ENCODE measurements at places on chromosomes 6 and 20.

DNA sequence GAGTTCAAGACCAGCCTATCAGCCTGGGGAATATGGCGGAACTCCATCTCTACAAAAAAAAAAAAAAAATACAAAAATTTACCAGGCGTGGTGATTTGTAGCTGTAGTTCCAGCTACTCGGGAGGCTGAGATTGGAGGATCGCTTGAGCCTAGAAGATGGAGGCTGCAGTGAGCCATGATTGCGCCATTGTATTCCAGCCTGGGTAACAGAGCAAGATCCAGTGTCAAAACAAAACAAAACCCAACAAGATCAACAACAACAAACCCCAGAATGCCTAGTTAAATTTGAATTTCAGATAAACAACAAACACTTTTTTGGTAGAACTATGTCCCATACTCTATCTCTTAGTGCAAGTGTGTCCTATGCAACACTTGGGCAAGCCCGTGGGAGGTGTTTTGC lies 39.9 kb downstream of the SNAI1 start:
- DNase-seq = no peak

- DNase-seq = no peak
Observed at GRCh38 chr6:54010340-54011276, 100.6 kb upstream of the MLIP start.

GRCh38 chr20:53990768-53991450 lies 79.5 kb downstream of the BCAS1 start:
- DNase-seq = no peak

DNA sequence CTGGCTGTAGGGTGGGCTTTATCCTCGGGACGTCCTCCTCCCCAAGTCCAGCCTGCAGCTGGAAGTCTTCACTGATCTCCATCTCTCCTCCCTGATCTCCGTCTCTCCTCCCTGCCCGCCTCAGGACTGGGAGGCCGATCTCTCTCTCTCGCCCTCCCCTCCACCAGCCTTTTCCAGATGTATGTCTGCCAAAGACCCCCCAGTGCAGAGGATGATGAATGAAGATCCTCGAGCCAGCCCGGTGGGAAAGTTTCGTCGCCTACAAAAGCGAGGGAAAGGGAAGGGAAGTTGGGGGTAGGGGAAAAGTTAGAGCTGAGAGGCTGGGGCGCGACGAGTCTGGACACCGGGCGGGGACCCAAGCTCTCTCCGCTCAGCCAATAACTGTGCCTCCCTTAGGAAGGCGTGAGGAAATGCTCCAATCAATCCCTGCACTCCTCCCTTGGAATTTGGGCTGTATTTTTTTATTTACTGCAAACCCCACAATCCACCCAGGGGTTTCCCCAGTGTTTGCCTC lies 595 bp upstream of the SRF start:
- no peak for DNase-seq

GRCh38 chr20:8646033-8646441 lies 422.9 kb upstream of the PLCB4 start:
- DNase-seq = no peak

- DNase-seq = no peak
Observed at GRCh38 chr6:45949256-45949655, 66.4 kb downstream of the CLIC5 start.

DNA sequence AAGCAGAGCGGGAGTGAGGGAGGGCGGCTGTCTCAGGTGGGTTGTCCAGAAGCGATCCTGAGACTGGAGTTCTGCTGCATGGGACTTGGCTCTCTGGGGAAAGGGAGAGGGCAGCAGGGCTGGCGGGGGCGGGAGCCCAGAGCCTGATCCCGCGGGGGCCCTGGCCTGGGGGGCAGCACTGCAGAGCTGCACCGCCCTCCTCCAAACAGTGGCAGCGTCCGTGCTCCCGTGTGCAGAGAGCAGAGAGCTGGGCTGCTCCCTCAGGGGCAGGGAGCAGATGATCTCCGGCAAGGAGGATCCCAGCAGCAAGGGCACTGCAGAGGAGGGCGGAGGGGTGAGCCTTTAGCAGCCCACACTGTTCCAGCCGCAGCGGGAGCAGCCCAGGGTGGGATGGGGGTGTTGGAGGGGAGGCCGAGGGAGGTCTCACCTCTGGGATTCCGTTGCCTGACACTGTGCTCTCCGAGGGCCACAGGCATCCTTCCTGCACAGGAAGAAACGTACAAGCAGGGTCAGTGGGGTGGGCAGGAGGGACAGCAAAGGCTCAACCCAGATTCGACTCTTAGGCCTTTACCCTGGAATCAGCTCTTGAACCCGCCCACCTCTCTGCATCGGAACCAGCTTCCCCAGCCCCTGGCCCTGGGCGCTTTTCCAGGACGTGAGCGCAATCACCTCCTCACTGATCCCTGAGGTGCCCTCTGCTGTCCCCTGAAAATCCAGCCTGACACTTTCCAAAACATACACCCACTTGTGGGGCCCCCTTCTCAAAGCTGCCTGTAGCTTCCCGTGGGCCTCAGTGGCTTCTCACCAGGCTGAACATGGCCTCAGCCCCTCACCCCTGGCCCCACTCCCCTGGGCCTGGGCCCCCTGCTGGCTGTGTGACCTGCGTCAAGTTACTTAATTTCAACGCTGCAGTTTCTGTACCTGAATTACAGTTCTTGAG lies 32.6 kb upstream of the ZBP1 start:
- DNase-seq = no peak

All from stimulated activated CD8-positive, alpha-beta memory T cell treated with anti-CD3 and anti-CD28 coated beads, Interleukin-4, amount 100 ng/mL, for 24 hours (primary cell).